ENCODE measurements at places on chromosomes 11 and 22. TPM values are rescaled to one million over a fixed set of nuclear protein-coding genes. Genes with fewer than 3 reads are reported as not detected.

The HTR3B gene
- not detected for total RNA-seq

- peak; percentile 73 for DNase-seq
Observed at GRCh38 chr11:66543263-66544107, 2.4 kb downstream of the ZDHHC24 start.

DNA sequence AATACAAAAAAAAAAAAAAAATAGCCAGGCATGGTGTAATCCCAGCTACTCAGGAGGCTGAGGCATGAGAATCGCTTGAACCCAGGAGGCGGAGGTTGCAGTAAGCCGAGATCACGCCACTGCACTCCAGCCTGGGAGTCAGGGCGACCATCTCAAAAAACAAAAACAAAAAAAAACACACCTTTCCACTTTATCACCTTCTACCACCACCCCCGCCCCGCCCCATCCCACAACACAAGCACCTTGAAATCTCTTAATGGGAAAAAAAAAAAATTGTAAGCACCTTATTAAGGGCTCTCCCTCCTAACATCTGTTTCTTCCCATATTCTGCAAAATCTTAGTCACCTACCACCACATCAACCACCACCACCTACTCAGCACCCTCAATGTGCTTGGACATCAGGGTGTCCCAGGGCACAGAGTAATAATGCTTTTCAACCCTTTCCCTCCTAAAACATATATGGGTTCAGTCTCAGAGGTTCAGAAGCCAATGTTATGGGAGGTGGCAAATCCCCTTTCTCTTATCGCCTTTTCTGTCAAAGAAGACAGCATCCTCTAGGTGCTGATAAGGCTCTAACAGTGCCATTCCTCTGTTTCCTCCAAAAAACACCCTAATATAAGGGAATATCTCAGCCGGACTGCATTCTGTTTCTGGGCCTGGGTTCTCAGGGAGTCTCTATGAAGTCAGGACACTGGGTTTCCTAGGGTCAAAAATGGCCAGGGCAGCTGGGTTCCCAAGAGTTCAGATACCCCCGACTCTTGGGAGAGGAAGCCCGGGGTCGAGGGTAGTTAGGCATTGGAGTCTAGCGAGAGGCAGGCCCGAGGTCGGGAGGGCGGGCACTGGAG lies 718 bp downstream of the INTS5 start:
- DNase-seq = no peak

DNA sequence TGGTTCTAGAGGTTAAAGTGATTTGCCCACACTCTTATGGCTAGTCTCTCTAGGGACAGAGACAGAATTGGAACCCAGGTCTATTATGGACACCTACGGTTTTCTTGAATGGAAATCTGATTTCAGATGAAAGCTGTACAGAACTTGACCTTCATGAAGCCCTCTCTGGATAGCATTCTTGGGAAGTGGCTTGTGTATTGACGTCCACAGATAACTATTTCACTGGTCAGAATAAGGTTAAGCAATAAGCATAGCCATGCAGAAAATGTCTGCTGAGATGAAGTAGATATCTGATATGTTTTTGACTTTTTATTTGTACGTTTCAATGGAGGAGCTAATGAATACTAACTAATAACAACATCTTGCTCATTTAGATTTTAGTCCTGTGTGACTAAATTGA lies 1.1 kb downstream of the TLCD5 start:
- DNase-seq = no peak

DNA sequence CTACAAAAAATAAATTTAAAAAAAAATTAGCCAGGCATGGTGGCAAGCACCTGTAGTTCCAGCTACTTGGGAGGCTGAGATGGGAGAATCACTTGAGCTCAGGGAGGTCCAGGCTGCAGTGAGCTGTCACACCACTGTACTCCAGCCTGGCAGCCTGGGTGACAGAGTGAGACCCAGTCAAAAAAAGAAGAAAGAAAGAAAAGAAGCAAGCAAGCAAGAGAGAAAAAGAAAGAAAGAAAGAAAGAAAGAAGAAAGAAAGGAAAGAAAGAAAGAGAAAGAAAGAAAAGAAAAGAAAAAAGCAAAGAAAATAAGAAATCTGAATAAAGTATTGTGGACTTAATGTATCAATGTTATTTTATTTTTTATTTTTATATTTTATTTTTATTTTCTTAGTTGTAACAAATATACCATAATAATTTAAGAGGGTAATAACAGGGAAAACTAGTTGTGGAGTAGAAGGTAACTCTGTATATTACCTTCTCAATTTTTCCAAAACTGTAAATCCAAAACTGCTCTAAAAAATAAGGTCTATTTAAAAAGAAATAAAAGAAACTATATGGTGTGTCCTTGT lies 1.1 kb upstream of the ZNF215 start:
- no peak for DNase-seq

DNA sequence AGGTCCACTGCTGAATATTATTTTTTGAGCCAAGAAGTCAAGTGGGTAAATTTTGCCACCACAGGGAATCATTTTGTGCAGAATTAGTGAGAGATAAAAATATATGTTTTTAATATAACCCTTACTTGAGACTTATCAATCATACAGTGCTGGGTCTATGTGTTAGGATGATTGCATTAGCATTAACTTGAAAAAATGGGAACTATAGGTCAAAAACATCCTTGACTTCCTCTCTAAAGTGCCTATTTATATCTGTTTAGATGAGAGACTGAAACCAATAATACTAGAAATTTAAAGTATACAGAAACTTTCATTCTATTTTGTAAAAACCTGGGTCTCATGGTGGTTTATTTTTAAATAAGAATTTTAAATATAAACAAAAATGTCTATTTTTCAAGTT lies 65.1 kb upstream of the CARD18 start:
- DNase-seq = no peak

GRCh38 chr11:123841174-123841573 lies 35.0 kb upstream of the OR6M1 start:
- DNase-seq = peak; percentile 14

The ANO5 gene
- 0.05 TPM for total RNA-seq

The SOX6 gene
- 0.46 TPM for total RNA-seq

DNA sequence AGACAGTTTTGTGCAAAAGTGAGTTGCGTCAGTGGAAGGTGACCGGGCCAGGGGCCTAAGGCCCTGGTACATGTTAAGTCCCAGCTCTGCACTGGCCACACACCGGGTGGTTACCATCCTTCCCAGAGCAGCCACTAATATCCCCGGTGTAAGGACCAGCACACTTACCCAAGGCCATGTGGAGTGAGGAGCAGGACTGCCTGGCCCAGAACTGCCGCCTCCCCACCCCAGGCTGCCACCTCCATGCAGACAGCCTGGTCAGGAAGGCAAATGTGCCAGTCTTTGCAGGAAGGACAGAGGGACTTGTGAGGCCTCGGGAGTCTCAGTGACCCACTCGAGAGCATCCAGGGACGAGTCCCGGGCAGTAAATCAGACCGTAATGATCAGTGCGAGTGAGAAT lies 102.9 kb downstream of the MORC2 start:
- DNase-seq = no peak

The SCO2 gene
- total RNA-seq = 2.4 TPM

- no peak for DNase-seq
Observed at GRCh38 chr22:35804421-35804820, 86.7 kb downstream of the APOL5 start.

- DNase-seq = no peak
Observed at GRCh38 chr22:49244466-49245420, 582.9 kb downstream of the BRD1 start.

DNA sequence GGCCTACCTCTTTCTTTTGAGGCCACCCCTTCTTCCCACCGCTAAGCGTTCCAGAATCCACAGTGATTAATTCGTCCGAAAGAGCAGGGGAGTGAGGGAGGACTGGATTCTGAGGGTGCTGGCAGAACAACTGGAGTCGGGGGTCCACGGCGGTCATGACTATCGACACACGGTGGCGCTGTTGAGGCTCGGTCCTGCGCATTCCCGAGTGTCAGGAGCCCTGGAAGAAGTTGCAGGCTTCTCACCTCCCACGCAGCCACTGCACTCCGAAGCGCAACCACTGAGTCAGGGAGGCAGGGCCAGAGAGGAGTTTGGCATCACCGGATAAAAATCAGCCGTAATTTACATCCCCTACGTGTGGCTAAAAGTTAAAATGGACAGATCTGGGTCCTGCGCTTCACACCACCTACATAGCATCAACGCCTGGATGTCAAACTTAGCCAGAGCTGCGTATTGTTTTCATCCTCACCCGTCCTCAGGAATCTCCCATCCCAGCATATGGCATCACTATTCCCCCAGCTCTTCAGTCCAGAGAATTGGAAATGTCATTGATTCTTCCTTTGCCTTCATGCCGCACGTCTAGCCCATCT lies 10.7 kb upstream of the CTSF start:
- DNase-seq = peak; percentile 91

- no peak for DNase-seq
Observed at GRCh38 chr11:3359092-3359824, 19.7 kb downstream of the ZNF195 start.

The RFPL1 gene
- total RNA-seq = not detected

DNA sequence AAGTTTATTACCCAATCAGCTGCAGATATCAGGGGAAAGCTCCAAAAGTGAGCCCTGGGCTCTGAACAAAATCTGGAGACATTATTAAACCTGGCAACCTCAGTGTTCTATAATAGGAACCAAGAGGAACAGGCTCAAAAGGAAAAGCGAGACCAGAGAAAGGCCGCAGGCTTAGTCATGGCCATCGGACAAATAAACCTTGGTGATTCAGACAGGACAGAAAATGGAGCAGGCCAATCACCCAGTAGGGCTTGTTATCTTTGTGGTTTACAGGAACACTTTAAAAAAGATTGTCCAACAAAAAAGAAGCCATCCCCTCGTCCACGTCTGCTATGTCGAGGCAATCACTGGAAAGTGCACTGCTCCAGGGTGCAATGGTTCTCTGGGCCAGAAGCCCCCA lies 7.7 kb upstream of the PANX1 start:
- no peak for DNase-seq

DNA sequence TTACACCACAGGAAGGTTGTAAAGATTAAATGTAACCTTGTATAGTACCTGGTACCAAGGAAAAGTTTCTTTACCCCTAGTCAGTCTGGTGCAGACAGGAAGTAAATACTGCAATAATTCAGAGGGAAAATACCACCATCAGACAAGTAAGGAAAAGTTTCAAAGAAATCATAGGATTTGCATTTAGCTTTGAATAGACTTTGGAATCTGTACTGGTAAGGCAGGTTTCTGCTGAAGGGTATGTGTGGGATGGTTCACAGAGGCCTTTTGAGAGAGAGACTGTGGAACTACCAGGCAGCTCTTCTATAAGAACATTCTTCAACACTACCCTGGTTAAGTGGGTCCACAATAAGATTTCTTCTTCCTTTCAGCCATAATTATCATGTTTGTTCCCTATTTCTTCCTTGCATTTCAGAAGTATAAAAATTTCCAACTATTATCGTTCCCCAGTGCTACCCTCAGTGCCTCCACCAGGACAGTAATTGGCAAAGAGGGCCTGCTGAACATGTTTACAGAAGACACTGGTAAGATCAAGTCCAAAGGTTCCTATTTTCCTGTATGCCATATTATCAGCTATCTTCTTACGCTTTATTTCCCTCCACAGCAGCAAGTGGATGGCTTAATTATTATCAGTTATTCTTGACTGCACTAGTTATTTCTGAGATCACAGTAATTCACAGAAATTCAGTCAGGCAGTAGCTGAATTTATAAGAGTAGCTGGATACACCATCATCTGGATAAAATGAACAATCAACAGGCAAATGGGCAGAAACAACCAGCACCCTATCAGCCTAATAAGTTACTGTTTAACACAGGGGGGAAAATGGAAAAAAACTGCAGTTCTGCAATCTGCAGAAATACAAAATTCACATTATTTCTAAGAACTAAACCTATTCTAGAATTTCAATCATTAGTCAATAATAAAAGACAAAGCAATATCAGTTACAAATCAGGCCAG lies 48.5 kb downstream of the PITPNB start:
- DNase-seq = no peak

DNA sequence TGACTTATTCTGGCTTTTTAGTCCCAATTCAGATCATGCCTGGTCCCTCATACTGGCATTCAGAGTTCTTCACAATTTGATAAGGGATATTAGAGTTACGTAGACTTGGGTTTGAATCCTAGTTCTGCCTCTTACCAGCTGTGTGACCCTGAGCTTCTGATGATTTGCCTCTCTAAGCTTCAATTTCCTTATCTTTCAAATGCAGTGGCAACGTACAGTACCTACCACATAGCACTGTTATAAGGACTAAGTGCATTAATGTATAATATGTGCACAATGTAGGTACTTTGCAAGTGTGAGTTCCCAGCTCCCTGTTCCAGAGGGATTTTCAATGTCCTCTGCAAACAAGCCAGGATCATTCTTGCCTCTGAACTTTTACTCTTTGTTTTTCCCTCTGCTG lies 7.3 kb downstream of the RHOG start:
- no peak for DNase-seq

DNA sequence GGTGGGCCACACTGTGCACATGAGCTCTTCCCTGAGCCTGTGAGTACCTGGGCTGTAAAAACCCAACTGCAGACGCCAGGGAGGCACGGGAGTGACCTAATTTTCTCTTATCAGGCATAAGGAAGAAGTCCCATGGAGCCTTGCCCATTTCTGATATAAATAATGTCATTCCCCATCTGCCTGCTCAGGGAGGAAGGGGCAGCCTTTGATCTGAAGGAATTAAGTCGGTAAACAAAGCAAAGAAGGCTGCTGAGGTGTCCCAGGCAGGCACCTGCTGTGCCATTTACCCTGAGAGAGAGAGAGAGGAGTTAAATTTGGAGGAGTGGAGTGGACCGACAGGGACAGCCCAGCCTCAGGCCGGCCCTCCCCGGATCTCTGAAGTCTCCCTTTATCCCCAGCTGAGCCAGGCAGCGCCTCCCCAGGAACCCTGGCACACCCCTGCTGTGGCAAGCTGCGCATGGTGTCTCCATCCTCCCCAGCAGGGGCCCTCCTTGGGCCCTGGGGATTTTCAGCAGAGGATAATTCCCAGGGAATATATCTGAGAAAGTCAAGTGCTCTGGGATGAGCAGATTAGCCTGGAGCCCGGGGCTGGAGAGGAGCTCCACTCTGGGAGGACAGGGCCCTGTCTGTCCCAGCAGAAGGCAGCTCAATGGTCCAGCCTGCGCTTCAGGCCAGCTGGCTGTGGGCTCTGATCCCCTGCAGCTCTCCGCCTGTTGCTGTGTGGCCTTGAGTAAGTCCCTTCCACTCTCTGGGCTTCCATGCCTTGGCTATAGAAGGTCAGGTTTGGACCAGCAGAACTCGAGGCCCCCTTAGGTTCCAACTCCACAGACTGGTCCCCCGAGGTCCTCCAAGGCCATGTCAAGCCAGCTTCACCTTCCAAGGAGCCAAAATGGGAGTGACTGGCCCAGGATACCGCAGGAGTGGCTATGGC lies 17.5 kb upstream of the CABP7 start:
- no peak for DNase-seq

The SEPTIN5 gene
- 0.94 TPM for total RNA-seq

Data from activated CD4-positive, alpha-beta T cell treated with anti-CD3 and anti-CD28 coated beads for 36 hours (primary cell).